Activated T-cell treated with anti-CD3 and anti-CD28 coated beads for 1 hour (primary cell): ENCODE measurements at places on chromosomes 4 and X.

- DNase-seq: no peak
Measured at GRCh38 chr4:175413561-175413960, 398.5 kb downstream of the GPM6A start.

DNA sequence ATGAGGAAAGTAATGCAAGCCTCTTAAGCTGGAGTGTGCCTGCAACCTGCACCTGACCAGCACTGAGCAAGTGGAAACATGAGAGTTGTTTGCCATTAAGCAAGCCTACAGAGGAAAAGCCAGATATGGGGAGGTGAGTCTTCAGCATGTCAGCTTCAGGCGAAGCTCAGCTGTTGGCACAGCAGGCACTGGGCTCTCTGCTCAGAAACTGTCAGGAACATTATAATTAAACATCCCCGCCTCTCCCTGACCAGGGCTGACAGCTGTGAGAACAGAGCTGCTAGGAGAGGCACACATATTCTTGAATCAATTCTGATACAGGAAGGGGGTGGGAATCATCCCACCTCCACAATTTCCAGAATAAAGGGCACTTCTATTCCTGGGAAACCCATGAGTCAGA, 19.0 kb upstream of the DCX start:
- DNase-seq: no peak

DNA sequence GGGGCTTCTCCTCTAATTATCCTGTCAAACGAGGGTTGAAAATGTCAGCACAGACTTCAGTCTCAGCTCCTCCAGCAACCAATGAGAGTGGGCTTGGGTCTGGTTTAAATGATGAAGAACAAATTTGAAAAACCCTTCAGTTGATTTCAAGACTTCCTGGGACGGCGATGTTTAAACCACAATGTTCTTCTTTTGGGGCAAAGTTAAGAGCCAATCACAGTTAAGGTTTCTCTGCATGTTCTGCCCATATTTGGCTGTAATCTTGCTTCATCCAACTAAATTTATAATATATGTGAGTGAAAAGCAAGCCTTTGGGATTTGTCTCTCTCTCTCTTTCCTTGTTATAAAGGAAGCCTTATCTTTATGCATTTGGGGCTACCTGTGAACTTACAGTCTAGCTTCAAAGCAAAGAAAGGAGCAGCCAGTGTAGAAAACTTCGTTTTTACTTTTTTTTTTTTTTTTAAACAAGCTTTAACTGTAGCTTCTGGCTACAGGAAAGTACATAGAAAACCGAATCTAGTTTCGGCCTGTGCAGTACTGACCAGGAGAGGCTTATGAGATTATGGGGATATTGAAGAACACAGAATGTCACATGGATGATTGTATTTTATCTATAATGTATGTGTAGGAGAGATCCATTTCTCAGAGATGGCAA, 46.8 kb upstream of the FAM9C start:
- DNase-seq: no peak

DNA sequence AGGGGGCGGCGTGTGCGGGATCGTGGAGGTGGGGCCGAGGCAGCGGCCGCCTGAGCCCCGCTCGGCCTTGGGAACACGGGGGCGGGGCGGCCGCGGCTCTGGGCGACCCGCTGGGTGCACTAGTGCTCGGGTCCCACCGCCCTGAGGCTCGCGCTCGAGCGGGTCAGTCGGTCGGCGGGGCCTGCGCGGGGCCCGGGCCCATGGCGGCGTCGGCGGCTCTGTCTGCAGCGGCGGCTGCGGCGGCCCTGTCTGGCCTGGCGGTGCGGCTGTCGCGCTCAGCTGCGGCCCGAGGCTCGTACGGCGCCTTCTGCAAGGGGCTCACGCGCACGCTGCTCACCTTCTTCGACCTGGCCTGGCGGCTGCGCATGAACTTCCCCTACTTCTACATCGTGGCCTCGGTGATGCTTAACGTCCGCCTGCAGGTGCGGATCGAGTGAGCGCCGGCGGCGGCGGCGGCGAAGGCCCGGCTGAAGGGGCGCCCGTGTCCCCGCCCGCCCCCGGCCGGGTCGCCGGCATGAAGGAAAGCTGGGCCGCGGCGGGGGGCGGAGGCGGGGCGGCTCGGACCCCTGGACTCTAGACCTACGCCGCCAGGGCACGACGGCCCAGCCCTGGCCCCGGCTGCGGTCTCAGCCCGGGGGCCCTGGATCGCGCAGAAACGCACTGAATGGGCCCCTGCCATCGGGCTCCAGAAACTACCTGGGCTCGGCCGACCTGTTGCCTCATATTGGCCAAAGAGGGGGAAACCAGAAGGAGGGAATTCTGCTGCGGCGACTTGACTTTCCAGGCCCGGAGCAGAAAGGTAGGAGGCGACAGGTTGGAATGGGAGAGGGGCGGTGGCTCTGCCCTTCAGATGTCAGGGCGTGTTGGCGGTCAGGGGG, at the start of gene SMIM10L2A:
SMIM10L2A (plus strand) TSS at position 13 of the 878 bp plus-strand sequence; CDS start at position 201, 188 bp downstream.
- DNase-seq: no peak

DNA sequence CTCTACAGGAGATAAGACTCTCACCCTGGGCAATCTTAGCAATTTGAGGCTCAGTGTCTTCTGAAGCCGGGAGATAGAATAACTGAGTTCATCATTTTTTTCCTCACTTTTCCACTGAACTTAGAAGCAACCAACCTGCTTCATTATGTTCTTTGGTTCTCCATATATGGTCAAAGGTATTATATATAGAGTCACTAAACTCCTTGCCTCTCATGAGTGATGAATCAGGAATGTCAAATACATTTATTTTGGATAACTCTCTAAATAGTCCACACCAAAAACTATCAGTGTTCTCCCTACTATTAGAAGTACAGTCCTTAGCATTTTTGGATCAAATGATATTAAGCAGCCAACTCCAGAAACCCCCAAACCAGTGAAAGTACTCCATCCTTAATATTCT, 421.5 kb upstream of the EPHA5 start:
- DNase-seq: no peak

DNA sequence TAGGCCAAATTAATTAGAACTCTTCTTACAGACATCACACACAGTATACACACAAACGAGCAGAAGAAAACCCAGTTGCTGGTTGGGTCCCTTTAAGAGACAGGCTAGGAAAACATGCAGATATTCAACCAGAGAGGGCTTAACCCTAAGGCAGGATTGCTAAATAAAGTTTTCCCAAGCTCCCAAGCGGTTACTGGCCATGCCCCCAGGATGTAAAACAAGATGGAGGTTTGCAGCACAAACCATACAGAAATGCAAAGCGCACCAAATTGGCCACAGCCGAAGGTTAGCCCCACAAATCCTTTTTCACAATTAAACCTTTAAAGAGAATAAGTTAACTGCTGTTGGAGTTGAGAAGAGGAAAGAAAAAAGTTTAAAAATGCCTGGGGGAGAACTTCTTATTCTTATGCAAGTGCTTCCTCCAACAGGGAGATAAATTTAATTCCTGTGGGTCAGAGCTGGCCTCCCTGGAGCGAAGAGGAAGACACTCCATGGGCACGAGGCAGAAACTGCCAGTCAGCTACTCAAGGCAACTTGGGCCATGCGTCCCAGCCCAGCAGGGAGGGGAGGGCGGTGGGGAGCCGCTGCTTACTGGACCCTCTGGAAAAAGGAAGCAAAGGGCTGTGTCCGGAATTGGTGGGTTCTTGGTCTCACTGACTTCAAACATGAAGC, 167.6 kb upstream of the ARSJ start:
- DNase-seq: no peak

DNA sequence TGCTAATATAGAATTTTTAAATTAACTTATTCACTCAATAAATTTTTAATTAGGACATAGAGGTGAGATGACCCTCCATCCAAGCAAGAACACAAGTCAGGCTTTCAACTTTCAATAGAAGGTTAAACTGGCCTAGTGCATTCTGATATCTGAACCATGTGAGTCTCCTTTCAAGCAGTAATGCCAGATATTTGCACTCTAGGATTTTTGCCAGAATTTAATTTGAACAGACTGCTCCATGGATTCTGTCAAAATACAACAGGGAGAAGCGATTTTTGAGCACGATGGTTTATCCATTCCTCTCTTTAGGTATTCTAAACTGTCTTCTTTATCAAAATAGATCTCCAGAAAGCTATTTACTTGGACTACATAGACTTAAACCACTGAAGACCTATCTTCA, 72.0 kb upstream of the DCLK2 start:
- DNase-seq: no peak

DNA sequence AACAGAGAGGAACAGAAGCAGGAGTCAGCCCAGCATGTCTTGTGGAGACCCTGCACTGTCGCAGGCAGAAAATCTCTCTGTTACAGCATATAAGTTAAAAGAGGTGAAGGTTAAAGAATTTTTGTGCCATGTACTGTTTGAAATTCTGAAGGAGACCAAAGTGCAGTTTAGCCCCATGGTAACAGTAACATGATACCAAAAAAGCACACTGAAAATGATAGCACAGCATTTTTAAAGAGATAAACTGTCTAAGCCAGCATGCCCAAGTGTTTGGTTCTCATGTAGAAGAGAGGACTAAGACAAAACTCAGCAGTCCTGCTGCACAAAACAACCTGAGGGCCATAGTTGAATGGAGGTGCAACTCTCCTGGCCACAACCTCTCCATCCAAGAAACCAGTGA, 41.9 kb upstream of the PARM1 start:
- DNase-seq: no peak
